AG09309 (cell line): ENCODE measurements at places on chromosomes 6 and 20.

DNA sequence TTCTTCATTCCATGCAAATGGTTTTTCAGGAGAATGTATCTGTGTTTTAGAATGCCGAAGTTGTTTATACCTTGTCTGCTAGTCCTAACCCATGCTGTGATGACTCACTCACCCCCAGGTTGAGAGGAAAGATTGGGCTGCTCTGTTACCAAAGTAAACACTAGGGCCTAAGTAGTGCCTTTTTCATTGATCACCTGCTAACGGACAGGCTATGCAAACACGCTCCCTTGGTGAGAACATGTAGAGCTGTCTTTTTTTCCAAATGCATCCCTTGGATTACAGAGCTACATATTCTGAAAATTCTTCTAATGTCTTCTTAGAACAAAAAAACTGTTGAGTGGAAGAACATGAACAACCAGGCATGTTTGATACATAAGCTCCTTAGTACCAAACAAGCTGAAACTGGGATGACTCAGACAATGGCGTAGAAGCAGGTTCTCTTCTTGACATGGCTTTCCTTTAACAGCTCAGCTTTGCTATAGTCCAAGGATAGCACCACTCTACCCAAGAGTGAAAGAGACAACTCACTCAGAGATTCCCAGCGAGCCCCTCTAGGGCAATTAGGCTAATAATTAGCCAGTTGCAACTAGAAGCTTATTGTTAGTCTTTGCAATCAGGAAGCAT is 20.5 kb downstream of the PERP start:
- DNase-seq, result no peak

GRCh38 chr6:41191569-41191968 is 9.4 kb downstream of the TREML2 start:
- no peak for DNase-seq

GRCh38 chr6:96611342-96611991 is 48.5 kb downstream of the FHL5 start:
- DNase-seq, result no peak

- peak; percentile 66 for DNase-seq
These were observed 253.6 kb upstream of the RAB32 start for GRCh38 chr6:146289816-146290588.

GRCh38 chr6:144216668-144217218 is 66.4 kb downstream of the STX11 start:
- no peak for DNase-seq

DNA sequence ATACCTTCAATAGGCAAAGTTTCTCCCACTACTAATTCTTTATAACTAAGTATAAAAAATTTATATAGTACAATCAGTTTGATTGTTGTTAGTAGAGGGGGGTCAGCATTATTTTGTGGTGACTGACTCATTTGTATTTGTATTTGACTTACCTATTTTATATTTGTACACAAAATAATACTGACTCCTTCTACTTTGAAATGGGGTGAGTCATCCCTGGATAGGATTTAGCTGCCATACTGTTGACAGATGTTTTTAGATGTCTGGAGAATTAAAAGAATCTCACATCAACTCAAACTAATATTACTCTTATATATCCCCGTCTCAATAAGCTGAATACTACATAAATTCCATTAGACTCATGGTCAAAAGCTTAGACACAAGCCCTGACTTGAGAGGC is 114.9 kb downstream of the FRK start:
- DNase-seq, result no peak

DNA sequence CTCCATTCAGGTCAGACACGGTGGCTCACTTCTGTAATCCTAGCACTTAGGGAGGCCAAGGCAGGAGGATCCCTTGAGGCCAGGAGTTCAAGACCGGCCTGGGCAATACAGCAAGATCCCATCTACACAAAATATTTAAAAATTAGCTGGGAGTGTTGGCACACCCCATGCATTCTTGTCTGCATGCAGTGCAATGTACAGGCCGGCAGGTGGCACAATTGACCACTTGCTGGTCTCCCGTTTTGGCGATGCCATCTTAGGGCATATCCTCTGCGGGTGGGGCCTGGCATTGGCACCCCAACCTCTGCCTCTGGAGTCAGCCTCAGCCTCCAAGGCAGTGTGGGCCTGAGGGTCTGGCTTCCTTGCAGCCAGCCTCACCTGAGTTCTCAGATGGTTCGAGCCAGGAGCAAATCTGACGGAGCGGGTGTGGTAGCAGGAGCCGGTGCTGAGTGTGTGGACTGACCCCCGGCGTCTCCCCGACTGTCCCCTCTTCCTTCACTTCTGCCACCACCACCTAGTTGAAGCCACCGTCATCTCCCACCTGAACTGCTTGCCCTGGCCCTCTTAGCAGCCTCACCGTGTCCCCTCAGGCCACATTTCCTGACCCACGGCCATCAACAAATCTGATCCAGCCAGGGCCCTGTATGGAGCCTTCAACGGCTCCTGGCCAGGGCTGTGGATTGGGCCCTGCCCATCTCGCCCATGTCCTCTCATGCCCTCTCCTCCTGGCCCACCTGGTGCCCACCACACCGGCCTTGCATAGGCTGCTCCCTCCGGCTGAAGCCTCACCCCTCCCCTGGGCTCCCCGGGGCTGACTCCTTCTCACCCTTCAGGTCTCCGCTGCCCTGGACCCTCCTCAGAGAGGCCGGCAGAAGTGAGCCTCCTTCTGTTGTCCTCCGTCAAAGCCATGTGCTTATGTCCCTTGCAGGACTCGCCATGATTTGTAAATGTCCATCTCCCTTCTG is 44.0 kb downstream of the EFCAB8 start:
- DNase-seq, result no peak

- no peak for DNase-seq
These were observed 864.2 kb upstream of the FLRT3 start for GRCh38 chr20:15201602-15202001.

- no peak for DNase-seq
These were observed 114.2 kb downstream of the LAMP5 start for GRCh38 chr20:9628589-9628988.

GRCh38 chr6:13407709-13408695 is 79.4 kb downstream of the GFOD1 start:
- peak; percentile 72 for DNase-seq

DNA sequence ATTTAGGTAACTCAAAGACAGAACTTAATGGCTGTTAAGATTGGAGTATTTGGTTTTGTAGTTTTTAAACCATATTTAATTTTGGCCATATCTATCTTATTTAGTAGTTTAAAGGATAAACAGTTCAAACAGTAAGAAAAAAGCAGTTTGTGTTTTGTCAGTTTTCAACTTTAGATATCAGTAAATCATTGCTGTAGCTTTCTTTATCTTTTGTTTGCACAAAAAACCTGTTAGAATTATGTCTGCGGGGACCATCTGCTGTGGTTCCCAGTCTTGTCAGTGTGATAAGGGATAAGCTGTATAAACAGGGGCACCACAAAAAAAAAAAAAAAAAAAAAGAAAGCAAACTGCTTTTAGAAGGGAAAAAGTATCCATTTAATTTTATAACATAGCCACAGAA is 40.9 kb downstream of the CDKAL1 start:
- DNase-seq, result no peak

GRCh38 chr6:143934867-143935266 is 70.6 kb downstream of the ZC2HC1B start:
- no peak for DNase-seq

- DNase-seq, result no peak
These were observed 157.3 kb downstream of the PHF3 start for GRCh38 chr6:63792736-63793464.
